ENCODE measurements at places on chromosomes 11 and 22.

GRCh38 chr11:14544611-14545010 is 24.4 kb upstream of the PSMA1 start:
- no peak for DNase-seq

GRCh38 chr11:67290801-67291200 is 1.7 kb downstream of the ANKRD13D start:
- no peak for DNase-seq

DNA sequence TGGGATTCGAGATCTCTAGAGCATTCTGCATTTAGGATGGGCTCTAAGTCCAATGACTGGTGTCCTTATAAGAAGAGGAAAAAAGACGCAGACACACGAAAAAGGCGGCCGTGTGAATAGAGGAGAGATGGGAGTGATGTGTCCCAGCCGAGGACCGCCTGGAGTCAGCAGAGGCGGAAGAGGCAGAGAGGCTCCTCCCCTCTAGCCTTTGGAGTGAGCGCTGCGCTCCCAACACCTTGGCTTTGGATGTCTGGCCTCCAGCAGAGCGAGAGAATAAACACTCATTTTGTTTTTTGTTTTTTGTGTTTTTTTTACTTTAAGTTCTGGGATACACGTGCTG is 83.0 kb upstream of the RTL6 start:
- DNase-seq = no peak

GRCh38 chr11:40387240-40387980 is 1072.0 kb downstream of the LRRC4C start:
- DNase-seq = no peak

- DNase-seq = no peak
These were observed 32.8 kb downstream of the PARVG start for GRCh38 chr22:44213489-44214043.

- DNase-seq = peak; percentile 76
These were observed at the start of gene GRAMD1B for GRCh38 chr11:123429913-123430720. Gene GRAMD1B (plus strand): TSS chr11:123430269. CDS start chr11:123430793, 524 bp downstream.

DNA sequence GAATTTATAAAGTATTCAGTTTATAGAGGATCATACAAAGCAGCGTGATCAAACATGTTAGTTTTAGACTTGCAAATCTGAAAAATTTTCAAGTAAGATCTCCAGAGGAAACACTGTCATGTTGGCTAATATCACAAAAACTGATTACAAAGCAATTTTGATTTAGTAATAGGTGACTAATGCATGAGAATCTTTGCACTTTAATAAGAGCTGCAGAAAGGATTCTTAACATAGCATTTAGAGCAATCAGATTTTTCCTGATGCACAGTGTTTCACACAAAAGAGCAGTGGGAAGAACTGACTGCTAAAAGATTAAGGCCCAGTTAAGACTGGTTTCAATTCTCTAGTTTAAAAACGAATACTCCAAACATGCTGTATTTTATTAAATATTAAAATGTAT is 321.2 kb downstream of the GUCY1A2 start:
- DNase-seq = no peak

DNA sequence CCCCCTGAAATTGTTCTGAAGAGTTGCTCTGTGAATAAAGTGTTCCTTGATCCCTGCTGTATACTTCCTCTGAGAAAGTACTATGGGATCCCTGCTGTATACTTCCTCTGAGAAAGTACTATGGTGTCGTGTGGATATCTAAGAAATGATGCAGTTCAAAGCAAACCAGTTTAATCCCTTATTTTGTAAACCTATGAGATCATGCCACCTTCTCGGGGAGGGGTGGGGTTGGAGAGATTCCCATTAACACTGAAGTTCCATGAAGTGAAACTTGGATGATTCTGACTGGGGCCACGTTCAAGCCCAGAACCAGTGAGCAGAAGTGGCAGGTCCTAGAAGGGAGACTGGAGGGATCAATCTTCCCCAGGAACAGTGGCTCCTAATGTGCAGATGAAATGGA is 13.0 kb upstream of the TP53AIP1 start:
- DNase-seq = no peak

DNA sequence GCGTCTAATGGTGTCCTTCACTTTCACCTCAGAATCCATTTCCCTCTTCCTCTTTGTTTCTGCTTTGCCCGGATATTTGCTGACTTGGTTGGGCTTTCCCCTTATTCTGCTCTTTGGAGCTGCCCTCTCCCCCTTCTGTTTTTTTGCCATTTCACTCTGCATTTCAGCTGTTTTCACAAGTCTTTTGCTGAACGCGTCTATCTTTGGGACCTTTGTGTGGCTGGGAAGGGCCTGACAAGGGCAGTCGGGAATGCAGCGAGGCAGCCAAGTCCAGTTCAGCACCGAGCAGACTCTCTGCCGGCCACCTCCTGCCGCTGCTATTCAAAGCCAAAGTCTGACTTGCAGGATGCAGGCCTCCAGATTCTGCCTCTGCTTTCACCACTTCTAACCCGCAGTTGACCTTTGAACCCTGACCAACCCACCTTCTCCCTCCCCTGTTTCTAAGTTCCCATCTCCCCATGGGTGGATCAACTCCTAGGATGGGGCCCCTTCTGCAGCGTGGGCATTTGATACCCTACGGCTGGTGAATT is 38.2 kb downstream of the FEZ1 start:
- DNase-seq = no peak

DNA sequence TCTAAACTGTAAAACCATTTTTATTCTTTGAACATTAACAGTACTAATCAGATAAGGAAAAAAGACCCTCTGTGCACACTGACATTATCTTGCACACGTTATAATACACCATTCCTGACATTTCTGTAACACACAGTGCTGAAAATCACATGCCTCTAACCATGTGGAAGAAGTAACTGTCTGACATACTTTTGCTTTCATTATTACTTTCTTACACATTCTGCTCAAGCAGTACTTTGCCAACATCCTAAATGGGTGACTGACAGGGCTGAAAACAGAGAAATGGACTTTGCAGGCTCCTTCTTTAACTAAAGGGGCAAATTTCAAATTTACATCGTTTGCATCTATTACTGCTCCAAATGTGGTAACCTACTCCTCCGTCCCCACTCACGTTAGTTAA is 22.8 kb upstream of the TP53AIP1 start:
- no peak for DNase-seq

- no peak for DNase-seq
These were observed 4.3 kb downstream of the ZFTA start for GRCh38 chr11:63764340-63764678.

DNA sequence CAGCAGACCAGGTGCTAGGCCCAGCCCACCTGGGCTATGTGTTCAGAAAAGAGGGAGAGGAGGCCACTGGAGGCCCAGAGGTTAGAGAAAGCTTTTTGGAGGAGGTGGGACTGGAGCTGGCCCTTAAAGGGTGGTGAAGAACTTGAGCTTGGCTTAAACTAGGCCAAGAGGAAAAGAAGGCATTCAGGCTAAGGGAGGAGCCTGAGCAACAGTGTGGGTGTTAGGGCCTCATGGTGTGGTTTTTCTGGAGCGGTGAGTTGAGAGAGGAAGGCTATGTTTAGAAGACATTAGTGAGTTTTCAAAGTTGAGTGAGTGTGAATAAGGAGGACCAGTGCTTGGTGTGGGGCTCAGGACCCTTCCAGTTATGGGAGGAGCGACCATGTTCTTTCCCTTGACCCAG is 6.2 kb downstream of the TAF6L start:
- DNase-seq = no peak

GRCh38 chr22:19929586-19930550 is 11.7 kb upstream of the COMT start:
- DNase-seq = no peak

DNA sequence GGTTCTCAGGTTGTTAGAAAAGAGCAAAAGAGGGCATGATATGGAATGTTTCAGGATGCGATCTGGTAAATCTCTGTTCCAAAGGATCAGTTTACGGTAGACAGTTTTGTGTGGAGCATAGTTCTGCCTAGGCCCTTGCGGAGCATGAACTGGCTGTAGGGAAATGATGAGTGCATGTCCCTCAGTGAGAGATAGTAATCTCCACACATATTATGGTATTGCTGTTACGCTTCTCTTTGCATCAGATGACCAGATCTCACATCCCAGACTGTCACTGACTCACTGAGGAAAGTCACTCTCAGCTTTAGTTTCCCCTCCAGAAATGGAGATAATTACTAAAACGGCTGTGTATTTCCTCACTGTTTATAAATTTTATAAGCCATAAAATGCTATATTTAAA is 836.0 kb downstream of the JRKL start:
- DNase-seq = no peak

- peak; percentile 34 for DNase-seq
These were observed 1.2 kb downstream of the MAJIN start for GRCh38 chr11:64970731-64971151.
